Lung (tissue), 17 donors: ENCODE measurements at places on chromosomes 2 and 18.

GRCh38 chr2:88090446-88091283, 23.0 kb downstream of the SMYD1 start:
- no peak for DNase-seq
- no peak overlapping the region for H3K4me3 ChIP-seq
- no peaks in the 10 kb centered on the region for H3K4me1 ChIP-seq
- H3K27me3 ChIP-seq: no peaks in the 10 kb centered on the region
- no peaks in the 10 kb centered on the region for H3K36me3 ChIP-seq
- no peak overlapping the region for H3K27ac ChIP-seq

DNA sequence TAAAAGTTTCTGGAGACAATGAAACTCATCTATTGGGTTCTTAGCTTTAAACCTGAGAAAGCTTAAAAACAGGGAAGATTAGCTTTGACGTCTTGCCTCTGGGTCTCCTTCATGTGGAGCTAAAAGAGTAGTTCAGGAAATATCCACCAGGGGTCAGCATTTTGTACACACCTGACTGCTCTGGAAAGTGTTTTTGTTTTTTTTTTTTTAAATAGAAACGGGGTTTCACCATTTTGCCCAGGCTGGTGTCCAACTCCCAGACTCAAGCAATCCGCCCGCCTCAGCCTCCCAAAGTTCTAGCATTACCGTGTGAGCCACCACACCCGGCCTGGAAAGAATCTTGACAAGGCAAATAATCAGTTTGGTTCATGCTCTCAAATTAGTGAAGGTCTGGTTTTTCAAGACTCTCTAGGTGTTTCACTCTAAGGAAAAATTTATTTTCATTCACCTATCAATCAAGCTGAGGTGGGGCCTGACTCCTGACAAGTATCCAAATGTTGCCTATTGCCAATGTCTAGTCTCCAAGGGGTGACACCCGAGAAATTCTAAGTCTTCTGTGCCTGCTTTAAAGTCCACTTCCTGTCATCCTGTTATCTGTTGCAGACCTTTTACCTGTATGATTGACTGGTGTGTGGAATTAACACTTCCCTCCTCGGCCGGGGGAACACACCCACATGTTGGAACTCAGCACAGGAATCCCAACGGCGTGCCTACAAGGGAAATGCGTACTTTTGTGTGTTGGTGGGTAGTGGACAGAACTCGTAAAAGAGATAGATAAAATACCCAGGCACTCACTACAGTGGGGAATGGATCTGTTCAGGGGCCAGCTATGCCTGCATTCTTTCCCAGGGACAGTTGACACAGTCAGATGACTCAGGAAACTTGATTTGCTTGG, 11.3 kb downstream of the IL1RN start:
- H3K4me3 ChIP-seq: no peak overlapping the region
- H3K36me3 ChIP-seq: no peaks in the 10 kb centered on the region
- no peak overlapping the region for H3K27ac ChIP-seq
- H3K27me3 ChIP-seq: no peaks in the 10 kb centered on the region
- peak; percentile 40 for DNase-seq

- peaks cover 6% of the 10 kb centered on the region for H3K4me1 ChIP-seq
- no peak overlapping the region for H3K27ac ChIP-seq
- no peaks in the 10 kb centered on the region for H3K36me3 ChIP-seq
- no peaks in the 10 kb centered on the region for H3K27me3 ChIP-seq
- no peak overlapping the region for H3K4me3 ChIP-seq
Measured at GRCh38 chr2:11133936-11134320, 21.3 kb upstream of the SLC66A3 start.

- no peak overlapping the region for H3K4me3 ChIP-seq
- no peaks in the 10 kb centered on the region for H3K27me3 ChIP-seq
- H3K27ac ChIP-seq: no peak overlapping the region
- no peak for DNase-seq
- no peaks in the 10 kb centered on the region for H3K36me3 ChIP-seq
- H3K4me1 ChIP-seq: no peaks in the 10 kb centered on the region
Measured at GRCh38 chr2:38233231-38233983, 143.7 kb downstream of the ATL2 start.

DNA sequence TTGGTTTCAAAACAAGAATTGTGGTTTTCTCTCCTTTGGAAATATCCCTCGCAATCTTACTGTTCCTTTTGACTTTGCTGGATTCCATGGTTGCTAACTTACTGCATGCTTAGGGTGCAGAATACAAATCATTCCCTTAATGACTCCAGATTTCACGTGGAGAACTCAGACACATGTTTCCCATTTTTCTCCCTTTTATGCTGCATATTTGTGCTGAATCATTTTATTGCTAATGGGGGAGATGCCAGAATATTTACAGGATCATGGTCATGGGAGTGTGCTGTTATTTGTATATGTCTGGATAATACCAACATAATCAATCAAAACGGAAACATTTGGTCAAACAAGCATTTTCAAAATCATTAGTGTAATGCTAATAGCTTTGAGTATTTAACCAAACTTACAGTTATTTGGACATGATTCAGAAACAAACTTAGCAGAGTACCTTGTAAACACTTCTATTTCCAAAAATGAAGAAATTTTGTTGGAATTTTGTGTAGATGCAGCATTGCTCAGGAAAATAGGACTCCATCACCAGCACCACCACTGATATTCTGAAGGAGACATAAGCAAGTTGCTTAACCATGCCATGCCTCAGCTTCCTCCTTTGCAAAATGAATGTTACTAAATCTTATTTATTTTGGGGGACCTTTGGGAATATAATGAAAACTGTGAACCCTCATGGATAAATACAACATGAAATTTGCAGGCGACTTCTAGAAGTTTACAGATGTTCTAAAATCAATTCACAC, 122.5 kb upstream of the RND3 start:
- no peak overlapping the region for H3K4me3 ChIP-seq
- H3K36me3 ChIP-seq: no peaks in the 10 kb centered on the region
- H3K4me1 ChIP-seq: peaks cover 7% of the 10 kb centered on the region
- H3K27ac ChIP-seq: no peak overlapping the region
- no peaks in the 10 kb centered on the region for H3K27me3 ChIP-seq

DNA sequence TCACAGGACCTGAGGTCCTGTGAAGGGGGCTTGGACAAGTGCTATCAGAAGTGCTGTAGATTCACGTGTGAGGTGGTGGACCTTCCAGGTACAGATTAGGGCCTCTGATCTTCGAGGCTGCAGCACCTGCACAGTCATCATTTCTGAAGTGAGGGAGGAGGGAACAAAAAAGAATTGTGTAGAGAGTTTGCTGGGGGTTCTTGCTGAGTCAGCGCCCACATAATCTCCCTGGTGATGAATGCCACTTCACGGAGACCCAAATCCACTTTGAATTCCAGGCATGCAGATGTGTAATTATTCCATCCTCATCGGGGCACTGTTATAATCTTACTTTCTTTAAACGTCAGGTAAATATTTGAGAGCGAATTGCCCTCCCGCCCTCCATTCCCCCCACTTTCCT, 128.5 kb upstream of the CAPN13 start:
- no peak overlapping the region for H3K4me3 ChIP-seq
- H3K27ac ChIP-seq: no peak overlapping the region
- H3K4me1 ChIP-seq: no peaks in the 10 kb centered on the region
- no peaks in the 10 kb centered on the region for H3K27me3 ChIP-seq

DNA sequence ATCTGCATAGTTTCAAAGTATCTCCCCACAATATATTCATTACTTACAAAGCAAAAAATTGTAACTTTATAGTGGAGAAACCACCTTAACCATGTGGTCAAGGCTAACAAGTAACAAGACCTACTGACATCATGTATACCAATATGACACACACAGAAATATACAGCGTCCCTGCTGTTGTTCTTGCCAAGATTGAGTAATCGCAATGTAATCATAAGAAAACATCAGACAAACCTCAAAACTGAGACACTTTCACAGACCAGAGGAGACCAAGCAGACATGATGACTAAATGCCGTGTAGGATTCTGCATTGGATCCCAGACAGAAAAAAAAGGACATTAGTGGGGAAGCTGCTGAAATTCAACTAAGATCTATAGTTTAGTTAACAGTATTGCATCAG, 123.0 kb downstream of the ACAA2 start:
- H3K4me1 ChIP-seq: no peaks in the 10 kb centered on the region
- no peak overlapping the region for H3K4me3 ChIP-seq
- DNase-seq: no peak
- no peak overlapping the region for H3K27ac ChIP-seq
- H3K27me3 ChIP-seq: no peaks in the 10 kb centered on the region

- DNase-seq: peak; percentile 67
- H3K27me3 ChIP-seq: no peaks in the 10 kb centered on the region
- peaks cover 11% of the 10 kb centered on the region for H3K4me1 ChIP-seq
- H3K4me3 ChIP-seq: peak overlapping the region; percentile 60
- H3K27ac ChIP-seq: peak overlapping the region; percentile 100
Measured at GRCh38 chr18:22347606-22348511, 69.9 kb downstream of the CTAGE1 start.

DNA sequence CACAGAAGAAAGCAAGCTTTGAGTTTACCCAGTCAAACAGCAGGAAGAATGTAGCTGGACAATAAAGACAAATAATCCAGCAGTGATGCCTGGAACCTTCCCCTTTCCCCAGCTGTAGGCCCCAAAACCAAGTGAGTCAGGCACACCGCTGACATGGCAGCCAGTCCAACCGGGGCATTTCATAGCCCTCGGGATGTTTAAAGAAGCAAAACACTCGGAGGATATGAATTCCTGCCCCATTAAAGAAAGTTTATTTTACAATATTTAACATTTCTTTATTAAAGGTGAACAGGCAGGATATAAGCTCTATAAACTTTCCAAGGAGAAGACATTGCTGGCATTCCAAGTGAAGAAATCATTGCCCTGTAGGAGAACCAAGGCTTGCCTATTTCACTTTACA, 507.6 kb upstream of the TNP1 start:
- H3K4me1 ChIP-seq: peaks cover 1% of the 10 kb centered on the region
- H3K4me3 ChIP-seq: no peak overlapping the region
- DNase-seq: no peak
- no peak overlapping the region for H3K27ac ChIP-seq
- H3K27me3 ChIP-seq: no peaks in the 10 kb centered on the region
- no peaks in the 10 kb centered on the region for H3K36me3 ChIP-seq

DNA sequence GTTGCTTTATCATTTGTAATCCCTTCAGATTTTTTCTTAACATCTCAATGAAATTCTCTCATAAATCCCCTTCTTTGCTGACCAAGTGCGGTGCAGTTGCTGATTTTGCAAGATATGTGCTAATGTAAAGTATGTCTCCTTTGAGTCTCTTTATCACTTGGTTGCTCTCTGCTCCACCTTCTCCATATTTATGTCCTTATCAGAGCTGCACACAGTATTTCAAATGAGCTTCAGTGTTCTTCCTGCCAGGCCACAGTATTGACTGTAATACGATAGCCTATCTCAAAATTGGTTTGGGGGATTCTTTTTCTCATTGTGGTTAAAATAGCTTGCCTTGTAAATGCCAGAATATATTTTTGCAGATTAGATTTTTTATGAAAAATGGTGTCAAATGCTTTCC, 32.2 kb downstream of the MAIP1 start:
- H3K27me3 ChIP-seq: no peaks in the 10 kb centered on the region
- no peak overlapping the region for H3K4me3 ChIP-seq
- H3K27ac ChIP-seq: no peak overlapping the region
- H3K4me1 ChIP-seq: no peaks in the 10 kb centered on the region
- DNase-seq: no peak

DNA sequence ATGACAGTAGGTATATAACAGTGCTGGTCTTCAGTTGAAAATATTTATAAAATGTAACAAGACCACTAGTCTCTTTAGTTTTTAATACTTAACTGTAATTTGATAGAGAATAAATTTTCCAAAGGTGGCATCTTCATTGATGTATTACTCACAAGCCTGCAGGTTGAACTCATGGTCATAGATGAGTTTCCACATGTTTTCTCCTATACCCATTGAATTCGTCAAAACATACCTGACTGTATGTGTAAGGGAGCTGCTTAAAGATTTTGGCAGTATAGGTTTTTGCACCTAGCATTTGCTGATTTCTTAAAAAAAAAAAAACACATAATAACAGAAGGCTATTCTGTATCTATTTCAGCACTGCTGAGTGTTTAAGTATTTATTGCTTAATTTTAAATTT, 112.9 kb downstream of the FMNL2 start:
- no peaks in the 10 kb centered on the region for H3K36me3 ChIP-seq
- no peak overlapping the region for H3K4me3 ChIP-seq
- H3K27me3 ChIP-seq: no peaks in the 10 kb centered on the region

- H3K4me1 ChIP-seq: no peaks in the 10 kb centered on the region
- no peak overlapping the region for H3K27ac ChIP-seq
- no peak overlapping the region for H3K4me3 ChIP-seq
- H3K27me3 ChIP-seq: no peaks in the 10 kb centered on the region
Measured at GRCh38 chr2:200795028-200795440, 16.7 kb upstream of the BZW1 start.
